Upper lobe of right lung (tissue), 1 donor: ENCODE measurements at places on chromosomes 7 and 10. TPM values are rescaled to one million over a fixed set of nuclear protein-coding genes. Genes with fewer than 3 reads are reported as not detected.

The OR2A7 gene
- total RNA-seq = 13.9 TPM

The NPTX2 gene
- 2.1 TPM for total RNA-seq

The GIMAP2 gene
- total RNA-seq = 33.0 TPM

DNA sequence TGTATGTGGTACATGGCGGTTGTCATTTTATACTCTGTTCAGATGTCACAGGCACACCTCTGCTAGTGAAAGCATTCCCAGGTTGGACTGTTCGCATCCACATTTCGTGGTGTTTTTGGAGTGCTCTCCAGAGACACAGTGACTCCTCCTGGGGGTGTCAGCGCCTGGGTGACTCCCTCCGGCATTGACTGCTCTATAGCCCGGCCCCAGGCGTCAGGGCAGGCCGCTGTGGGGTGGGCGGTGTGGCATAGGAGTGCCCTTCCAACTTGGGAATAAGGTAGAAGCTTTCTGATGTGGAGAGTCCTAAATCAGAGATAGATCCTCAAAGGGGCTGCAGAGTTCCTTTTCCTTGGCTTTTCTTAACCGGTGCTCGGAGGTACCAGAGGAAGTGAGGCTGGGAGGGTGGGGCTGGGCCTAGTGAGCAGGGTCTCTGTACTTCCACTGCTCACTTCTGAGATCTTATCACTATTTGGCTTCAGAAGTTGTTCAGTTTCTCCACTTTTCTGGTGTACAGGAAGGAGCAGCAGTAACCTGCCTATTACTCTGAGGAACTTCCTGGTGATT lies 32.3 kb downstream of the CCNY start:
- peaks cover 45% of the 10 kb centered on the region for H3K4me1 ChIP-seq
- no peak for DNase-seq
- no peaks in the 10 kb centered on the region for H3K27me3 ChIP-seq
- peak overlapping the region; percentile 26 for H3K27ac ChIP-seq

DNA sequence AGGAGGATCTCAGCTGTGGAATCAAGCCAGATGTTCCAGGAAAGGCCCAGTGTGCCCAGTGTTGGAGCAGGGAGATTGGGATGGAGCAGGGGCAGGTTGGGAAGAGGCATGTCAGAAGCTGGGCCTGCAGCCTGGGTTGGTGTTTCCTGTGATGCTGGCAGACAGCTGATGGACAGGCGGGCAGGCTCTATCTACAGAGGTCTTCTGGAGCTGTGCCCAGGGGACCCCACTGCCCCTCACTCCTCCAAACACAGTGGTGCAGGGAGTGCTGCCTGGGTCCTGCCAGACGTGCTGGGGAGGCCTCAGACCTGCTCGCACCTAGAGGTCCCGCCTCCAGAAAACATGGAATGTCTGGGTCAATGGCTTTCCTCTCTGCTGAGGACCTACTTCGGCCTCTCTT lies 182.9 kb upstream of the TCERG1L start:
- no peaks in the 10 kb centered on the region for H3K4me1 ChIP-seq
- peak; percentile 51 for DNase-seq
- H3K27ac ChIP-seq = no peak overlapping the region
- no peaks in the 10 kb centered on the region for H3K27me3 ChIP-seq

- no peaks in the 10 kb centered on the region for H3K27me3 ChIP-seq
- H3K4me1 ChIP-seq = no peaks in the 10 kb centered on the region
- H3K36me3 ChIP-seq = no peaks in the 10 kb centered on the region
- H3K4me3 ChIP-seq = no peak overlapping the region
- DNase-seq = no peak
- no peak overlapping the region for H3K27ac ChIP-seq
These were observed 750.8 kb downstream of the REEP3 start for GRCh38 chr10:64271983-64272382.

The FAM241B gene
- total RNA-seq = 5.2 TPM

DNA sequence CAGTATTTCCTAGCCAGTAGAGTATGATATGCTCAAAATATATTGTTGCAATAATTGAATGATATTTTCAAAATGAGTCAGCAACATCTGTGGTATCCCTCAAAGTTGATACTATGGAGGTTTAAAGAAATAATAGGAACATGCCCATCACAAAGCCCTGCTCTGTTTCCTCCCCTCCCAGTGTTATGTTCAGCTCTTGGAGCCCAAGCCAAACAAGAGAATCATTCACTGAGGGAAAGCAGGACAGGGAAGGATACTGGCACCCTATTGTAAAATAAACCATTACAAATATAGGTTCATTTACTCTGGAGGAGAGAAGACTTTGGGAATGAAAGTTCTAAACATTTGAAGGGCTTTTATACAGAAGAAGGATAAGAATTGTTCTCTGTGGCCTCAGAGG lies 37.6 kb downstream of the SORCS3 start:
- no peak overlapping the region for H3K27ac ChIP-seq
- H3K27me3 ChIP-seq = no peaks in the 10 kb centered on the region

- H3K27me3 ChIP-seq = no peaks in the 10 kb centered on the region
- no peak overlapping the region for H3K4me3 ChIP-seq
- no peaks in the 10 kb centered on the region for H3K4me1 ChIP-seq
- H3K36me3 ChIP-seq = no peaks in the 10 kb centered on the region
These were observed 6.2 kb downstream of the PIK3AP1 start for GRCh38 chr10:96714031-96714590.

DNA sequence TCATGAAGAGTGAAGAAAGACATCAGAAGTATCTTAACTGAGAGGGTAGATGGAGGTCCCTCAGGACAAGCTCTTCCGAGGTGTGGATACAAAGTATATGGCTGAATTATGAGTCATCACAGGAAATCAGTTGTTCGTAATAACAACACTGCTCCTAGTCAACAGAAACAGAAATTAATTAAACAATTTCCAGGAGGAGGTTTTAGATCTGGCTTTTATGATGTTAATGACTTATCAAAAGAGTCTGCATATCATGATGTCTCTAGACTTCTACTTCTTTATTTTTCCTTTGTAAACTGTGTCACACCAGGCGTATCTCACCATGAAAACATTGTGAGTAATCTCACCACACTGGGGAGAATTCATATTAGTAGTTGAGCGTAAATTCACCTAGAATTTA lies 31.2 kb downstream of the OSBPL3 start:
- no peak overlapping the region for H3K27ac ChIP-seq
- no peak overlapping the region for H3K4me3 ChIP-seq
- no peaks in the 10 kb centered on the region for H3K4me1 ChIP-seq
- H3K36me3 ChIP-seq = no peaks in the 10 kb centered on the region
- DNase-seq = no peak

GRCh38 chr7:107315716-107316220 lies 147.0 kb downstream of the HBP1 start:
- no peaks in the 10 kb centered on the region for H3K4me1 ChIP-seq
- DNase-seq = no peak
- H3K27ac ChIP-seq = no peak overlapping the region

DNA sequence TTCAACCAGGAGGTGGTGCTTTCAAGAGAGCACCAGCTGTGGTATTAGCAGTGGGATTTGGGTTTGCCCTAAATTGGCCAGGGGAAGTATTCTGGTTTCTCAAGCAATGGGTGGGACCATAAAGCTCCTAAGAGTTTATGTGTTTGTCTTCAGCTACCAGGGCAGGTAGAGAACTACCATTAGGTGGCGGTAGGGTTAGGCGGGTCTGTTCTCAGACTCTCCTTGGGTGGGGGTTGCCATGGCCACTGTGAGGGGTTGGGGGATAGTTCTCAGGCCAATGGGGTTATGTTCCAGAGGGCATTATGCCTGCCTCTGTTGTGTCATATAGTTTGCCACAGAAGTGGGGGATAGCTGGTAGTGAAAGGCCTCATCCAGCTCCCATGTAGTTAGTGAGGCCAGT lies 47.7 kb upstream of the BICC1 start:
- H3K27ac ChIP-seq = no peak overlapping the region
- no peaks in the 10 kb centered on the region for H3K27me3 ChIP-seq
- no peak overlapping the region for H3K4me3 ChIP-seq
- no peak for DNase-seq
- H3K4me1 ChIP-seq = peaks cover 3% of the 10 kb centered on the region

The ST8SIA6 gene
- 13.9 TPM for total RNA-seq

The LAMB1 gene
- 156 TPM for total RNA-seq

GRCh38 chr10:108445746-108446145 lies 1281.2 kb upstream of the SORCS1 start:
- no peaks in the 10 kb centered on the region for H3K27me3 ChIP-seq
- H3K4me1 ChIP-seq = no peaks in the 10 kb centered on the region
- no peak for DNase-seq
- no peaks in the 10 kb centered on the region for H3K36me3 ChIP-seq

- H3K36me3 ChIP-seq = no peaks in the 10 kb centered on the region
- no peak overlapping the region for H3K27ac ChIP-seq
- no peak overlapping the region for H3K4me3 ChIP-seq
- no peaks in the 10 kb centered on the region for H3K4me1 ChIP-seq
These were observed 72.5 kb upstream of the ANKRD1 start for GRCh38 chr10:90993340-90993739.

- no peaks in the 10 kb centered on the region for H3K27me3 ChIP-seq
- H3K4me1 ChIP-seq = no peaks in the 10 kb centered on the region
- no peak overlapping the region for H3K27ac ChIP-seq
- DNase-seq = no peak
- H3K4me3 ChIP-seq = no peak overlapping the region
These were observed 186.2 kb downstream of the MACC1 start for GRCh38 chr7:20030915-20031362.

The ERVW-1 gene
- not detected for total RNA-seq

The MARVELD1 gene
- 43.8 TPM for total RNA-seq

GRCh38 chr10:60253484-60253883 lies 136.2 kb downstream of the ANK3 start:
- no peak overlapping the region for H3K4me3 ChIP-seq
- H3K4me1 ChIP-seq = no peaks in the 10 kb centered on the region
- no peak for DNase-seq
- no peaks in the 10 kb centered on the region for H3K36me3 ChIP-seq
- no peak overlapping the region for H3K27ac ChIP-seq

DNA sequence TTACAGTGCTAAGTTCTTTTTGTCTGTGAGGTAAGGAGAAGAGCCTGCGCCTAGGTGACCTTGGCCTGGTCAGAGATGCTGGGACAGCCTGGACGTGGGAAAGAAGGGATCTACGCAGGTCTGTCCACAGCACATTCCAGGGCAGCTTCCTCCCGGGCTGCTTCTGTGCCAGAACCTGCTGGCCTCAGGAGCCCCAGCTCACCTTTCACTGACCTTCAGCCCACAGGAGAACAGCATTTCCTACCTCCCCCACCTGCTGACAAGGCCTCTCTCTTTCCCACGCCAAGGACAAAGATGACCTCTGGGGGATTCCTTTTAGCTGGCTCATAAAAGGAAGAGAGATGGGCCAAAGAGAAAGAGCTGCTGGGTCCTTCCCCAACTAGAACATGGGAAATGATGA lies 260.6 kb downstream of the KCNMA1 start:
- no peaks in the 10 kb centered on the region for H3K4me1 ChIP-seq
- no peak overlapping the region for H3K4me3 ChIP-seq
- DNase-seq = no peak
- no peak overlapping the region for H3K27ac ChIP-seq
- H3K36me3 ChIP-seq = no peaks in the 10 kb centered on the region
- H3K27me3 ChIP-seq = no peaks in the 10 kb centered on the region

DNA sequence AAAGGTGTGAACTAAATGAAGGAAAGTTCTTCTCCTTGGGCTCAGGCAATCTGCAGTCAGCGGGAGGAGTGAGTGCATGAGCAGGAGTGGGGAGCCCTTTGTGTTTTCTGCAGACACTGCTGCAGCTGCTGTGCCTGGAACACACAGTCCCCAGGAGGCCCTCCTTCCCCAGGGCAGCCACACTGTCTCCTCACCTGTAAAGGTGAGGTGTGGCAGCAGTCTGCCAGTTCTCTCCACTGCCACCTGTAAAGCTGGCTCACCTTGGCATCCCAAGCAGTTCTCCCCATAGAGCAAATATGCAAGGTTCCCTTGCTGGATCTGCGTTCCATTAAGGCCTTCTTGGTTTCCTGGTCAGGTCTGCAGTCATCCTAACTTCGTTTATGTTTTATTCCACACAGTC lies 5.2 kb upstream of the VWC2 start:
- no peak for DNase-seq
- H3K36me3 ChIP-seq = no peaks in the 10 kb centered on the region
- H3K27me3 ChIP-seq = peaks cover 14% of the 10 kb centered on the region
- H3K4me3 ChIP-seq = no peak overlapping the region
